ENCODE measurements at places on chromosomes 16 and 17.

DNA sequence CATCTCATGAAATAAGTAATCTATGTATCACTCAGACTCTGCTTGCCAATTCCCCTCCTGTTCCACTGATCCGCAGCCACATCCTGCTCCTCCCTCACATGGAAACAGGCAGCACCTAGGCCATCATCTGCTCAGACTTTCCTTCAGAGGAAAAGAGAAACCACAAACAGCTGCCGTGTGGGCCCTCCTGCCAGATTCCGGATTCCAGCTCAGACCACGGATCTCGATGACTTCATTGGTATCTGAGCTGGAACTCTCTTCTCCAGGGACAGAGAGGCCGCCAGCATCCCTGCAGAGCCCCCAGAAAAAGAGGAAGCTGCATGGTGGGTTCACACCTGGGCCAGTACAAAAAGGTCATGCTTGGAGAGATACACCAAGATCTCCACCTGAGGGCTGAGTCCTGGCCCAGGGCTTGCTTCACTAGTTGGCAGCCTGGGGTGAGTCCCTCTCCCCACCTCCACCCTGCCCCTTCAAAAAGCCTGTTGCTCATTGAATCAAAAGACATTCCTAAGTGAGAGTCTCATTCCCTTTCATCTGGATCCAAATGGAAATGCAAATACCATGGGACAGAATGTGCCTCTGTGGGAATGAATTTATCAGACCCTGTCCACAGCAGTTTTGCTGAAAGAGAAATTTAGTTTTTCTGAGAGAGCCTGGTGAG lies 47.2 kb downstream of the HOXB1 start:
- DNase-seq, result peak; percentile 31

DNA sequence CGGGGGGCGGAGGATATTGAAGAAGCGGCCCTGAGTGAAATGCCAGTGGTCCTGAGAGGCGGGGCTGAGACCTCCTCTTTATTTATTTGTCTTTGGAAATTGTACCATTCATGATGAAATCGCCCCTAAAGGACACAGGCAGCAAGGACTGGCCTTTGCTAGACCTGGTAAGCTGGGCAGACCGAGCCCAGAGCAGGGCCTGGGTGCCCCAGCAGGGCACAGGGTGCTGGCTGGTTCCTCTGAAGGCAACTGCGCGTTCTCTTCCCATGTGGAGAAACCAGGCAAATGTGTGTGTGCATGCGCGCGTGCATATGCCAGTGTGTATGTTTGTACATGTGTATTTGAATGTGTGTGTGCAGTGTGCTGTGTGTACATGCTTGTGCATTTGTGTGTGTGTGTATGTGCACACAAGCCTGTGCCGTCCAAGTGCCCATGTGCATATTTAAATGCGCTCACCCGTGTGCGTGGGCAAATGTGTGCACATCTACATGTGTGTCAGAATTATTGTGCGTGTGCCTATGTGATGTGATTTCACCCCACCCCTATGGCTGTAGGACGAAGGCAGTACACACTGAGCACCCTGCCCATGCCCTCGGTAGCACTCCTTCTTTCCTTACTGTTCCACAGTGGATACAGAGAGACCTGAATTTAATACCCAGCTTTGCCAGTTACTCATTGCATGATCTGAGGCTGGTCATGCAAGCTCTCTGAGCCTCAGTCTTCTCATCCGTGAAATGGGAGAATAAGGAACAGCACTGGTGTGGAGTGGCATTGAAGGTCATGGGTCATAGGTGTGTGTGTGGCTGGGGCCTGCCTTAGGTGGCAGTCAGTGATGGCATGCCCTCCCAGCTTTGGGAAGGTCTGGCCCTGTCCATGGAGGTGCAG lies 105.2 kb downstream of the CMIP start:
- no peak for DNase-seq

DNA sequence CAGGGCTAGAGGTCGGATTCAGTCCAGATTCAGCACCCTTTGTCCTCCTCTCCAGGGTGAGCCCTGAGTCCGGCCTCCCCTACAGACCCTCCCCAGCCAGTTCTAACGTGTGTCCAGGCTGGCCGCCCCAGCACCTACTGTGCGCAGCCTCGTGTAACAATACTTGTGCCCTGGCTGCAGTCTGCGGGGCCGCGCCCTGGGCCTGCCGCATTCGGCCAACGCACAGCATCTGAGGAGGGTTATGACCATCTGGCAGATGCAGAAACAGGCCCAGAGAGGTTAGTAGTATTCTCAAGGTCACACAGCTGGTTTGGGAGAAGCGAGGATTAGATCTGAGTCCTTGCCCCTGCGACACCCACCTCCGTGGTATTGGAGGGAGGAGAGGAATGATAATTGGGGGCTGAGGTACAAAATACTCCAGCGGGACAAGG lies 968 bp downstream of the RIPOR1 start:
- DNase-seq, result no peak

- DNase-seq, result no peak
Measured at GRCh38 chr17:28258347-28258887, 60.6 kb upstream of the TMEM97 start.

- no peak for DNase-seq
Measured at GRCh38 chr16:77599793-77600415, 122.4 kb upstream of the NUDT7 start.

- DNase-seq, result no peak
Measured at GRCh38 chr17:30344283-30345088, 10.6 kb upstream of the TMIGD1 start.

GRCh38 chr17:2274414-2274813 lies 29.2 kb downstream of the SMG6 start:
- DNase-seq, result no peak

- no peak for DNase-seq
Measured at GRCh38 chr16:74511961-74512360, 90.7 kb upstream of the CLEC18B start.

DNA sequence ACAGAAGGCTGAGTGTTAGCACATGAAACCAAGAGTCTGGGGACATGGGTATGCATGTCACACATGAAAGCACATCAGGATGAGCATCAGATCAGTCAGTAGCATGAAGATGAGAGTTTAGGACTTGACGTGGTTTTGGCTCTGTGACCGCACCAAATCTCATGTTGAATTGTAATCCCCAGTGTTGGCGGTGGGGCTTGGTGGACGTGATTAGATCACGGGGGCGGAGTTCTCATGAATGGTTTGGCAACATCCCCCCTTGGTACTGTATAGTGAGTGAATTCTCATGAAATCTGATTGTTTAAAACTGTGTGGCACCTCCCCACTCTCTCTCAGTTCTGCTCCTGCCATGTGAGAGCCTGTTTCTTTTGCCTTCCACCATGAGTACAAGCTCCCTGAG lies 46.4 kb downstream of the CNGB1 start:
- no peak for DNase-seq
